ENCODE measurements at places on chromosomes 6 and 20.
A peak's percentile ranks its signal among the peaks of the same experiment; 100 is the strongest.

GRCh38 chr6:141988954-141989705 is 143.6 kb upstream of the GJE1 start:
- peak; percentile 61 for DNase-seq

DNA sequence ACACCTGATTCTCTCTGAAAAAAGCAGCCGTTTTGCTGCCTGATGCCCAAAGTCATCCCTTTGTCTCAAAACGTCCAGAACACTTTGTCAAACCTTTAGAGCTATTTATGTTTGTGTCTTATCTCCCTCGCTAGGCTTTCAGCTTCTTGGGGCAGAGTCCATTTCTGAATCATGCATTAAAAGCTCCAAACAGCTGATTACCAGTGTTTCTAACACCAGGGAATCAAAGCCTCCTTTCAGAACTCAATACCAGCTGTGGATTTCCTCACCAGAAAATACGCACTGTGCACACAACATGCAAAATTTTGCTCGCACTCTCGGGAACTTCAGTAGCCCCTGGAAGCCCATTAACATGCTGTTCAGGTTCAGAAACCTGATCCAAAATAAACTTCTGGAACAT is 333.3 kb downstream of the HACE1 start:
- DNase-seq: no peak

GRCh38 chr6:30814146-30815040 is 69.9 kb upstream of the DDR1 start:
- DNase-seq: no peak

- no peak for DNase-seq
These were observed 228.8 kb downstream of the SYNDIG1 start for GRCh38 chr20:24698189-24698588.
